ENCODE measurements at places on chromosomes 6 and 20.

GRCh38 chr6:2951728-2952127 is 19.6 kb downstream of the SERPINB6 start:
- no peak for DNase-seq

DNA sequence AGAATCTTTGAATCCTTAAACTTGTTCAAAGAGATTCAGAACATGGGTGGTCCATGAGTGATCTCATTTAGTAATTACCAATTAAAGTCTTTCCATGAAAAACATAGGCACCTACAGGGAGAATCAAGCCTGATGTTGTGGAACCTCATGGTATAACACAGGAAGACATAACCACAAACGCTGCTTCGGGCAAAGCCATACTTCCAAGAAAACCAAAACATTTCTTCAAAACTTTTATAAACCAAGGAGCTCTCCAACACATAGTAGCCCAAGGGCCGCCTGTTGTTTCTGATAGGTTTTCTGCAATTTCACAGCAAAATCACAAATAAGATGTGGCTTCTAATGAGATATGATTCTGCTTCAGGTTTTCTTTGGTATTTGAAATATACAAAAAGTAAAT is 2.5 kb downstream of the CHD6 start:
- DNase-seq: no peak

GRCh38 chr6:17964633-17965032 is 22.8 kb downstream of the KIF13A start:
- no peak for DNase-seq

DNA sequence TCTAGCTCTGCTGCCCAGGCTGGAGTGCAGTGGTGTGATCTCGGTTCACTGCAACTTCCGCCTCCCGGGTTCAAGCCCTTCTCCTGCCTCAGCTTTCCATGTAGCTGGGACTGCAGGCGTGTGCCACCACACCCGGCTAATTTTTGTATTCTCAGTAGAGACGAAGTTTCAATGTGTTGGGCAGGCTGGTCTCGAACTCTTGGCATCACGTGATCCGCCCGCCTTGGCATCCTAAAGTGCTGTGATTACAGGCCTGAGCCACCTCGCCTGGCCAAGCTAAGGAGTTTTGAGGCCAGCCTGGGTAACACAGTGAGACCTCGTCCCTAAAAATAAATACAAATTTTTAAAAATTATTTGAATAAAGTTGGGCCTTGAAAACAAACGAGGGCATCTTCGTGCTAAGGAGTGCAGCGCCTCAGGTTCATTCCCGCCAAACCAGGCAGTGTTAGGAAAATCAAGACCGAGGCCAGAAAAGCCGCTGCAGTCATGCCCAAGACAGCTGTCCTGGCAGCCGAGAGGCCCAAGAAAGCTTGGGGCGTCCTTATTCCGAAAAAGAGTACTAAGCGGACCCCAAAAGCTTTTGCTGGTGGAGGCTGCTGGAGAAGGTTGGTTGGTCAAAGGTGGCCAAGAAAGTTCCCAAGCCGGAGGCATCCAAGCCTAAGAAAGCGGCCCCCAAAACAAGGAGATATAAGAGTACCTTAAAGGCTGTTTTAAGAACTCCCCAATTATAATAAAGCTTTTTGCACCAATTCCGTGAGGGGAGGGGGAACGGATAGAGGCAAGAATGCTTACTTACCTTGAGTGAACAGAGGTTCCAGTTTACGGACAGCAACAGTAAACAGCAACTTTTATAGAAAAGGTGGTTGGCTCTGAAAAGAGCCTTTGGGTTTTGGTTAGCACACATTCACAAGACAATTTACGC is 109.0 kb downstream of the HFE start:
- no peak for DNase-seq

- no peak for DNase-seq
Observed at GRCh38 chr20:22288957-22289356, 295.4 kb downstream of the FOXA2 start.

Measured in stimulated activated CD8-positive, alpha-beta memory T cell treated with anti-CD3 and anti-CD28 coated beads, Interleukin-7, amount 100 ng/mL, for 48 hours (primary cell).